Activated CD4-positive, alpha-beta T cell treated with anti-CD3 and anti-CD28 coated beads, Interleukin-2, amount 50 U/mL, for 48 hours (primary cell): ENCODE measurements at places on chromosomes 3 and 15.
A peak's percentile ranks its signal among the peaks of the same experiment; 100 is the strongest.

- DNase-seq, result no peak
These were observed 60.6 kb downstream of the CHSY1 start for GRCh38 chr15:101191242-101191641.

DNA sequence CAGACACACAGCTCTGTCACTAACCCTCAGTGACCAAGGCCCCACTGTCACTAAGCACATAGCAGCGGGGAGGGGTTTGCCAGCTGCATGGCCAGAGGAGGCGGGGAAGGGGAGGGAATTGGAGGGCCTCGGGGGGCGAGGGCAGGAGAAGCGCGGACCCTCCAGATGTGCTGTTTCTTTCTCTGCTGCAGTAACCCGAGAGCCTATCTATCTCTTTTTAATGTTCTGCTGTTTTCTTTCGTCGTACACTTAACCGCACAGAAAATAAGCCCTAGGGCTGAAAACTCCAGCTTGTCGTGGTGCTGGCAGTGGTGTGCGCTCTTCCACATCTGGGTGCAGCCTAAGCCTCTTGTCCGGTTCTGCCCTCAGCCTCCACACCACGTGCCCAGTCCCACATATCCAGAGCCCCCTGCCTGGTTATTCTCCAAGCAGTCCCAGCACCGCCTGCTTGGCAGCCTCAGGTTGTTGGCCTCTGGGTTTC is 51.1 kb downstream of the BDH1 start:
- DNase-seq, result no peak

GRCh38 chr15:74438721-74439316 is 5.1 kb upstream of the SEMA7A start:
- peak; percentile 83 for DNase-seq

- DNase-seq, result no peak
These were observed 108.3 kb downstream of the TFDP2 start for GRCh38 chr3:142040941-142041491.

GRCh38 chr3:42605546-42606173 is 5.2 kb downstream of the NKTR start:
- no peak for DNase-seq

GRCh38 chr15:94252906-94253491 is 21.6 kb downstream of the MCTP2 start:
- DNase-seq, result no peak
